CD4-positive, alpha-beta T cell treated with Interleukin-4 for 4 hours (primary cell): ENCODE measurements at places on chromosomes 16 and 17.

DNA sequence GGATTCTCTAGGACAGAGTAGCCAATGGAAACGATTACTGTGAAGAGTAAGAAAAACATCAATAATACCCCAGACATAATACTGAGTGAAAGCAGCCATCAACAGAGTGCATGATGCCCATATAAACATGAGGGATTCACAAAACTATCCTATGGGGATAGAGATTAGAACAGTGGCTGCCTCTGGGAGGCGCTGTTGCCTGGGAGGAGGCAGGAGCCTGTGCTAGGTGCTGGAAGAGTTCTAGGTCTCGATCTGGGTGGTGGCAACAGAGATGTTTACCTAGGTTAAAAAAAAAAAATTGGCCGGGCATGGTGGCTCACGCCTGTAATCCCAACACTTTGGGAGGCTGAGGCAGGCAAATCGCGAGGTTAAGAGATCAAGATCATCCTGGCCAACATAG is 7.9 kb downstream of the FA2H start:
- no peak for DNase-seq

DNA sequence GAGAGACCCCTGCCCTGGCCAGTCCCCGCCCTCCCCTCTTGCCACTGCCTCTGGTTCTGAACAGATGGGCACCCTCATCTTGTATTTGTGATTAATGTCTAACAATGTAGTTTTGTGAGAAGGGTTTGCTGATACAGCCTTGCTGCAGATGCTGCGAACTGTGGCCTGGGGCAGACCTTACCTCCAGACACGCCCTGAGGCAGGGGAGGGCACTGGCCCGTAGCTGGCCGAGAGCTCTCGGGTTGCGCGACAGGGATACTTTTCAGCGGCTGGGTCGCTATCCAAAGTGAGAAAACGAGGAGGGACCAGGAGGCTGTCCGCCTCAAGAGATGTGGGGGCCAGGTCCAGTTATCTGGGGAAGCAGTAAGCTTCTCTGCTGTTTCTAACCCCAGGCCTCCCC is 21.9 kb downstream of the STH start:
- DNase-seq: no peak

DNA sequence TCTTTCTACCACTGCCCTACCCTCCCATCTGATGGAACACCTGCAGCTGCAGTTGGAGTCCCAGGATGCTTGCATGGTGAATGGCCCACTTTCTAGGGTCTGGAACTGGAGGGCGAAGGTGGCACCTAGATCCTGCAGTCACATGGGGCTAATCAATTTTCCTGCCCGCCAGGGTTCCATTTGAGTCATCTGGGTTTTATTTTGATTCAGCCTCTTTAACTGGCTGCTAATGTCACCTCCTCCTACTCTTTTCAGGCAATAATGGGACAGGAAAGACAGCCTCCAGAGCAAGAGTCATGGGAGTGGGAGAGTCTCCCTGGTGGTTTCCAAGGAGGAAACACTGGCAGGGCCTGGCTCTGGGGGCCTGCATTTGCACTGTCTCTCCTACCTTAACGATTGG is 3.8 kb upstream of the TBKBP1 start:
- no peak for DNase-seq

DNA sequence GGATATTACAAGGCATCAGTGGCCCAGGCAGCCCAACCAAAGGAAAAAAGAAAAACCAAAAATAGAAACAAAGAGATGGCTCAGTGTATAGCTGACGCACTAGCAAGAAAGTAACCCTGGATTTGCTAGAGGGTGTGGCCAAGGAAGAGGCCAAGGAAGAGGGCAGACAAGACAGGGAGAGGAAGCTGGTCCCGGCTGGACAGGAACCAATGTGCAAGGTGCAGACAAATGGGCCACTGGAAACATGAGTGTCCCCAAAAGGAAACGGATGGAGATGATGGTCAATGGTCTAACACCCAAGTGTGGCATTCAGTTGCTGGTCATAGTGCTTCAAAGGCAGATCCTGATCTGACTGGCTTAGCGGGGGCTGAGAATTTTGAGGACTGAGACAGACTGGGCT is 10.7 kb downstream of the POLR3K start:
- DNase-seq: no peak

DNA sequence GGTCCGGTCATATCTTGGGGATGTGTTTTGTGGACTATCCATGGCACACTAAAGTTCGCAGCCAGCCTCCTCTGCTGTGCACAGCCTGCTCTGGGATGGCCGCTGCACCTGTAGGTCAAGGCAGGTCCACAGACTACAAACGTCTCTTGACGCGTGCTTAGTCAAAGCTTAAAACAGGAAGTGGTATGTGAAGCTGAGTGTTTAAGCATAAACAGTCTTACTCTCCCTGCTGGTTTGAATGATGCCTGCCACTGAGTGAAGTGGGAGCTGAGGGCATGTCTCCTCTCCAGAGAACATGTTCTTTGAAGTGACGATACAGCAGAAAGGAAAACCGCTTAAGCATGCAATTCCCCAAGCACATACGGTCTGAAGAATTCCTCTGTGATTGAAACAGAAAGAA is 365.6 kb downstream of the SLC39A11 start:
- DNase-seq: peak; percentile 50

GRCh38 chr16:81500833-81501521 is 56.4 kb downstream of the CMIP start:
- no peak for DNase-seq

DNA sequence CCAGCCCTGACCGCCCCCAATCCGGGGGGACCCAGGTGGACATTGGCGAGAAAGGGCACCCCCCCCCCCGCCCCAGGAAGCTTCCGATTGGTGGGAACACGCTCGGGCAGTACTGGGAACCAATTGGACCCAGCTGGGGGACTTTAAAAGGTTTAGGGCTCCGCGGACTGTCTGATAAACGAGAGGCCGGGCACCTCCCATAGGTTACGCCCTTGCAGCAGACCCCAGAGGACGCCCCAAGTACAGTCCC is 245 bp downstream of the TMEM256 start:
- no peak for DNase-seq

- DNase-seq: peak; percentile 27
These were observed 1.9 kb downstream of the CIITA start for GRCh38 chr16:10878644-10879501.

DNA sequence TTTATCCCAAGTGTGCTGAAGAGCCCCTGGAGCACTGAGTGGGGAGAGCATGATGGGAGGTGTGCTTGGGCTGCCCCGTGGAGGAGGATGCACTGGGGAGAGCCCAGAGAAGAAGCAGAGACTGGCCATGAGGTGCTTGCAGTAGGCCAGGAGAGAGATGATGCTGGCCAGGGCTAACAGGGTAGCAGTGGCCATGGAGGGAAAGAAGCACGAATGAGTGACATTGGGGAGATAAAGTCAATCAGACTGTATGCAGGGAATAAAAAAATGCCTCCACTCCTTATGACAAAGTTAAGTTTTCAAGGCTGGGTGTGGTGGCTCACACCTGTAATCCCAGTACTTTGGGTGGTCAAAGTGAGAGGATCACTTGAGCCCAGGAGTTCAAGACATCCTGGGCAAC is 5.4 kb upstream of the TMEM220 start:
- no peak for DNase-seq

DNA sequence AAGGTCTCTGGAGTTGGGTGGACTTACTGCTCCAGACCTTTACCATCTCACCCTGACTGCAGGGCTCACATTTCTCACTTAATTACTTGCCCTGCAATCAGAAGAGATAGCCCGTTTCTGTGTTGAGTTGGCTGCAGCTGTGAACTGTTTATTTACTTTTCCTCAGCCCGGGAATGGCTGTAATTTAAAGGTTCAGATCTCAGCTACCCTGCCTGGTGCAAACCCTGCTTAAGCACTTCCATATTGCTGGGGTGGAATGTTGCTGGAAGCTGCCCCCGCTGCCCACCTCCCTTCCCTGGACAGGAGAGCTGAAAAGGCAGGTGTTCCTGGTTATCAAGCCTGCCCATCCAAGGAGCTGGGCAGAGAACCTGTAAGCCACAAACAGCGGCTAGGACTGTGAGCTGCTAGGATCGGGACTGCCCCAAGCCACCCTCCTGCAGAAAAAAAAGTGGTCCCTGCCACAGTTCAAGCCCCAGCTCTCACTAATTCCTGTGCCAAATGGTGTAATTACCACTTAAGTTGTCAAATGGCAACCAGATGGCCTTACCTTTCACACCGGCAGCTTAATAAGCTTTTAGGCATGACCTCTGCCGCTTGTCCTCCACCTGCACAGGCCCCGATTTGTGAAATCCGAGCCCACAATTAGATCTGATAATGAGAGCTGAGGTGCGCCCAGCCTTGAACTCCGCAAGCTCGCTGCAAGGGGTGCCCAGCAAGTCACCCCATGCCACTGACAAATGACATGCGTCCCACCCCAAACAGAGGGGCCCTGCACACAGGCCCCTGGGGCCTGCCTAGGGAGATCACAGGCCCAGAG is 269.8 kb downstream of the C16orf95 start:
- no peak for DNase-seq

GRCh38 chr17:49565948-49566491 is 9.7 kb upstream of the NXPH3 start:
- no peak for DNase-seq

GRCh38 chr16:53689636-53690035 is 14.0 kb downstream of the RPGRIP1L start:
- DNase-seq: no peak

DNA sequence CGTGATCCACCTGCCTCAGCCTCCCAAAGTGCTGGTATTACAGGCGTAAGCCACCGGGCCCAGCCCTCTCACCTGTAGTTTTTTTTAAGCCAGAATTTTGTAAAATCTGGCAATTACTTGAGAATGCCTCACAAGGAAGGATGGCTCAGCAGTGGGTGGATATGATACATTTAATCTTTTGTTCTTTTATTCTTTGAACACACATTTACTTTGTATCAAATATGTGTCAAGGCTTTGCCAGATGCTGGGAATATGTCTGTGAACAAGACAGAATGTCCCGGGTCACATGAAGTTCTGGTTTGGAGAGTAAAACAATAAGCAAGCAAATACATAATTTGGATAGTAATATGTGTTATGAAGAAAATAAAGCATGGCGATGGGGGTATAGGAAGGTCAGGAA is 4.9 kb upstream of the COPS3 start:
- no peak for DNase-seq

GRCh38 chr16:48892893-48893292 is 282.9 kb upstream of the N4BP1 start:
- no peak for DNase-seq

GRCh38 chr16:52404546-52404945 is 142.4 kb downstream of the TOX3 start:
- DNase-seq: no peak

GRCh38 chr17:43412166-43412565 is 13.4 kb downstream of the ARL4D start:
- DNase-seq: no peak

DNA sequence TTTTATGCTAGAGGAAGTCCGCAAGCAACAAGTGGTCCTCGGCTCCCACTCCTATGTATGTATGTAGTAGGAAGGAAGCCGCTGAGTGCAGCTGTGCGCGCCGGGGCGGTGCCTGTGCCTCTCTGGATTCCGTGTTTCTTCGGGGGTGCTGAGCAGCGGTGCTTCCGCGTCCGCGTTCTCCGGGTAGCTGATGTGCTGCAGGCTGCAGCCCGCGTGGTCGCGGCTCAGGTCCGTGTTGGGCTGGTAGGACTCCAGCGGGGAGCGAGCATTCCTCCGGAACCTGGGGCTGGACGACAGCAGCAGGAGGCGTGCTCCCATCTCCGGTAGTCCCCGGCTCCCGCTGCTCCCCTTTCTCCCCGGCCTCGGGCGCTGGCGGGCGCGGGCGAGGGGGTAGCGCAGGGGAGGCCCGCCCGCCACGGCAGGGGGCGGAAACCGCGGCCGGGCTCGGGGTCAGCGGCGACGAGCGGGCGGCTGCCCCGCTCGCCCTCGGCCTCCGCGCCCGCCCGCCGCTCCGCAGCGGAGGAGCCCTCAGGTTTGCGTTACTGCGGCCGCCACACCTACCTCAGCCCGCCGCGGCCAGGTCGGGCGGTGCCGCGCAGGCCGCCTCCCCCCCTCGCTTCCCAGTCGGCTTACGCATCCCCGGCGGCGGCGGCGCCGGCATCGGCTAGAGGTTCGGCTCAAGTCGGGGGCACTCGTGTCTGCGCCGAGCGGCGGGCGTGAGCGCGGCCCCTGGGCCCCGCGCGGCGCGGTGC is 487 bp downstream of the C17orf67 start:
- peak; percentile 67 for DNase-seq

DNA sequence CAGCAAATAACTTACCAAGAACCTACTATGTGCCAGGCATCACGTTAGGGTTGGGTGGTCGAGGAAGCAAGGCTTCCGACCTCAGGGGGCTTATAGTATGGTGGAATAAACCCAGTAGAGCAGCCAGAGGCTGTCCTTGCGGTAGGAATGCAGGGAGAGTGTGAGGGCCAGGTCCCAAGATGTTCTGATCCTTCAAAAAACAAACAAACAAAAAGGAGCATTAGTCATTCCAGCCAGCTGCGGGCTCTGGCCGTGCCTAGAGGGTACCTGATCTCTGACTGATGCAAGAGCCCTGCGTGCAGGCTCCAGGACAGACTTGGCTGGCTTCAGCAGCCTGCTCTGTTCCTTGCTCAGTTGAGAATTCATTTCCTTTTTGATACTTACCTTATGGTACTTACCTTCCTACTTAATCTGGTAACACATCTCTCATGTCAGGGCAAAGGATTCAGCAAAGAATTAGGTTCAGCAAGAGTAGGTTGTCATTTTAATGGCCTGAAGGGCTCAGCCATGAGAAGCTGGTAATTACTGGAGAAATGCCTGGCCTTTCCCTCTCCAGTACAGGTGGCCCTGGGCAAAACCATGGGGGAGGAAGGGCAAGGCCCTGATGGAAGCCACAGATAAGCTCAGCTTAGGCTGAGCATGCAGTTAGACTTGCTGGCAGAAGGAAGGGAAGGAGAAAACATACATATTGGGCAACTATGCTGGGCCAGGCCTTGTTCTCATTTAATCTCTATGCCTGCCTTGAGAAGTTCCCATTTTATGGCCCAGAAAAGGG is 18.4 kb downstream of the CYB5D2 start:
- DNase-seq: no peak

GRCh38 chr17:2101448-2102257 is 46.8 kb downstream of the HIC1 start:
- peak; percentile 40 for DNase-seq

GRCh38 chr16:27347930-27348685 is 34.3 kb downstream of the IL4R start:
- DNase-seq: no peak

DNA sequence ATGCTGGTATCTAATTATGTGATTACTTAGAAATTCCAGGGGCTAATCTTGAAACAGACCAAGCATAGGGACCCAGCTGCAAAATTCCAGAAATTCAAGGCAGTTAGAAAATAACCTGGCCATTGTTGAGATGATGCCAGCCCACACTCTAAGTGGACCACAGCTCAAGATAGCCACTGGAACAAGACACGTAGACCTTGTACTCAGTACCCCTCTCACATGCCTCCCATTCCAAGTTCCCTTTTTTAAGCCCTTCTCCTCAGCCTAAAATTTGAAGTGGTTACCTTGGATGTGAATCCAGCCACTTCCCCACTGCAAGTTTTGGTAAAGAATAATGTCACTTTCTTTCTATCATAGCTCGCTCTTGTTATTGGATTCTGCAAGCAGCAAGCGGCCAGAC is 4.1 kb upstream of the ZNF19 start:
- DNase-seq: no peak
